NCI-H510A (cell line): ENCODE measurements at places on chromosomes 12 and 14.

- no peak for DNase-seq
These were observed 46.9 kb downstream of the PHLDA1 start for GRCh38 chr12:75984577-75985182.

DNA sequence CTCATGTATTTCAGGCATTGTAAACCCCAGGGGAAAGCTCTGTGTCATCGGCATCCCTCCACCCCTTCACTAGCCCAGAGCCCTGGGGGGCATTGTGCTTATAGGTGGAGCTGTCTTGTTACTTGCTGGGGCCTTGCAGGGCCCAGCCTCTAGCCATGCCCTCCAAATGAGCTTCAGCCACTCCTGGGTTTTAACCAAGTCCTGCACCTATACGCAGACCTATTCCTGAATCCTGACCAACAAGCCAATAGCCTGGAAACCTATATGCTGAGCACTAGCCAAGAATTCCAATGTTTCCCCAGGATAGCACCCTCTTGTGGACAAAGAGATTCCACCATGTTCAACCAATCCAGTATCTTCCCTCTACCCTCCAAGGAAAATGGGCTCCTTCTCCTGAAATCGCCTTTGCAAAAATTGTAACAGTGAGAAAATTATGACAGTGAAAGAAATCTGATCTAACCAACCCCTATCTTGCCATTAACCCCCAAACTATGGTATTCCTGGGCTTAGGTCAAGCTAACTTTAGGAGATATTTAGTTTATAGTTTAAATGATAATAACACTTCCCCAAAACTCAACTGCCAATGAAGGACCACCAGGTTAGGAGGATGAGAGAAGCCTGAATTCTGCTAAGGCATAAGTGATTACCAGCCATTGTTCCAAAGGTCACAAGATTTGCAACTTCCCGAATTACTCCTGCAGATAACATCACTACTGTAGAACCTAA, 55.5 kb downstream of the TTC7B start:
- no peak for DNase-seq

DNA sequence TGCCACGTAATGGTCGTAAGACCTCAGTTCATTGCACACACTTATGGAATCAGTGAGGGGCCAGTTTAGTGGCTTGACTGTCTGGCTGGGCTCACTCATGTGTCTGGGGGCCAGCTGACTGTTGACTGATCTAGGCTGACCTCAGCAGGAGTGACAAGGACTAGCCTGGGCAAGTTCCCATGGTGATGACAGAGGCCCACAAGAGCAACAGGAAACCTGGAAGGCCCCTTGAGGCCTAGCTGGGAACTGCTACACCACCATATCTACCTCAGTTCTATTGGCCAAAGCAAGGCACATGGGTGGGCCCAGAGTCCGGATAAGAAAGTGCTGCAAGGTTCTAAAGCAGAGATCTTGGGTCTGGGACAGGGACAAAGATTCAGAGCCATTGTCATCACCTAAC, 21.3 kb upstream of the RFLNA start:
- DNase-seq = peak; percentile 50

DNA sequence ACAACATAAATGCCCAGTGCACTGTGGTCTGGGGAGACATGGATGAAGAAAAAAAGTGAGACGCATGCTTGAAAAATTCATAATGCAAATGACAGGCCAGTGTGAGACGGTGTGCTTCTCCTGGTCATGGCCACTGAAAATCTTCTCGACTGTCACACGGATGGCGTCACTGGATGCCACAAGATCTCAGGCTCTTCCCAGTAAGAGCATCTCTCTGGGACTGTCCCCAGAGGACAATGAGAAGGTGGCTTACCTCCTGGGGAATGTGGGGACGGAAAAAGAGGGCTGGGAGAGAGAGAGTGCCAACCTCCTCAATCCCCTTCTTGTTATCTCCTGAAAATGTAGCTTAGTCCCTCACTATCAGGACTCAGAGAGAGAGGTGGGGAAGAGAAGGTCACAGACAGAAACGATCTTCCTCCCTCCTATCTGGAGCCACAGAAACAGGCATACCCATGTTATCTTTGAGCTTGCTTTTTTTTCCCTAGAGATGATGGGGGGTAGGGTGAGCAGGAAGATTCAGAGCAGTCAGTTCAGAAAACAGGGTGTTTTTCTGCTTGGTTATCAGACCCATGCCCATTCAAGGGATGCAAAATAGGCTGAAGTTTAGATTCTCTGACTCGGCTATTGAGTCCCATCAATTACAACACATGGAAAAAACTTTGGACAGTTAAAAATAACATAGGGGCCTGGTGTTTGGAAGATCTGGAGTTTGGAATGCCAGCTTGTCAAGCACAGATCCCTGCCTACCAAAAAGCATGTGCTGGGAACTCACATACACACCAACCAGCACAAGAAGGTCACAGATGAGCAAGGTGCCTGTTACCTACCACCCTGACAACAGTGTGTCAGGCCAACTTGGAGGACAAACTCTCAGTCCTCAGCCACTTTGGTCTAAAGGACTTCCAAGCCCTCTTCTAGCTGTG, 24.2 kb downstream of the DPF3 start:
- DNase-seq = no peak

- no peak for DNase-seq
These were observed 37.8 kb downstream of the TC2N start for GRCh38 chr14:91829511-91829910.

DNA sequence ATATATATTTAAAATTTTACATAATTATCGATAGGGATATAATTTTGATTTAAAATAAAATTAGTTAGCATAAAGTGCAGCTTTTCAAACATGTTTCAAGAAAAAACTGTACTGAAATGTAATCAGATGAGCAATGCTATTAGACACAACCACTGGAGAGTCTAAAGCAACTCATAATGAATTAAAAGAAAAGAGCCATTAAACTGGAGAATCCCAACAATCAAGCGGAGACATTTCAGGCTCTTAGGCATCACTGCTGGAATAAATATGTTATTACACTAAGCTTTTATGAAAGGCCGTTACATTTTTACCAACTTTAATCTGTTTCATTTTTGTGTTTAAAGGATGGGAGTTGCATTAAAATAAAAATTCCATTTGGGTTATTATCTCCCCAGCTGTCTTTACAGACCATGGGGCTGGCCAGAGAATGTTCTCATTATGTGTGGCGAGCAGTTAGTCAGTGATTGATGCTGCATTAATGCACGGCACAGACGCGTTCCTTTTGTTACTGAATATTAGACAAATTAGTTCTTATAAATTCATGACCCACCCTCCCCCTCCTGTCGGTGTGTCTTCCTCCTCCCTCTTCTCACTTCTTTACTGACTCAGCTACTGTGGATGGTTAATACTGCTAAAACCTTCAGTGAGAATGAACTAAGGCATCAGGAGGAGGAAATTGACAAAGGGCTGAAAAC, 156.8 kb downstream of the PDZRN4 start:
- no peak for DNase-seq

DNA sequence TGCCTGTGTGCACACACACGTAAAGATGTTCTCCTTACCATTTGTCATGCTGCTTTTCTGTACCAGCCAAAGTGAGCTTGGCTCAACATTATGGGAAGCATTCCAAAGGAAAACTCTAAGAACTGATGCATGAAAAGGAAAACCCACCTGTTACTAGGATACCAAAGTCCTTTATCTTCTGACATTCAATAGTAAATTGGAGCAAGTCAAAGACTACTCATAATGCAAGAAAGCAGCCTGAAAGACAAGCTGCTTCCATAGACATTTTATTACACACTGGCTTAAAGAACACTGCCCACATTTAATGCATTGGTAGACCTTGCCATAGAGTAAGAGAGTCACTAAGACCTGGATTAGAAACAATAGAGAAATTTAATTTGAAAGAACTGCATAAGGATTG, 159.0 kb downstream of the LRIG3 start:
- no peak for DNase-seq

DNA sequence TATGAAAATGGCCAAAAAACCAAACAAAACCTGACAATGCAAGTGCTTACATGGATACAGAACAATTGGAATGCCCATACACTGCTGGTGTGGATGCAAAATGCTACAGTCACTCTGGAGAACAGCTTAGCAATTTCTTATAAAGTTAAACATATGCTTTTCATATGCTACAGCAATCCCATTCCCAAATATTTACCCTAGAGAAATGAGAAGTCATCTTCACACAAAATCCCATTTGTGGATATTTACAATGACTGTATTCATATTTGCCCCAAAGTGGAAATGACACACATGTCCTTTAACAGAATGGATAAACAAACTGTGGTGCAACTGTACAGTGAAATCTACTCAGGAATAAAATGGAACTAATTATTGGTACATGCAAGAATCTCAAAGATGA, 20.4 kb downstream of the SAV1 start:
- no peak for DNase-seq

DNA sequence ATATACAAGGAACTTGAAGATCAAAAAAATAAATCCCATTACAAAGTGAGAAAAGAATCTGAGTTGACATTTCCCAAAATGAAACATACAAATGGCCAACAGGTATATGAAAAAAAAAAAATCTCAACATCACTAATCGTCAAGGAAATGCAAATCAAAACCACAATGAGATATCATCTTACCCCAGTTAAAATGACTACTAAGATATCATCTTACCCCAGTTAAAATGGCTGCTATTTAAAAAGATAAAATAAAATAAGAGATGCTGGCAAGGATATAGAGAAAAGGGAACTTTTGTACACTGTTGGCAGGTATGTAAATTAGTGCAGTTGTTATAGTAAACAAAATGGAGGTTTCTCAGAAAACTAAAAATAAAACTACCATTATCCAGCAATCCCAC, 44.4 kb downstream of the PLEKHG7 start:
- no peak for DNase-seq

DNA sequence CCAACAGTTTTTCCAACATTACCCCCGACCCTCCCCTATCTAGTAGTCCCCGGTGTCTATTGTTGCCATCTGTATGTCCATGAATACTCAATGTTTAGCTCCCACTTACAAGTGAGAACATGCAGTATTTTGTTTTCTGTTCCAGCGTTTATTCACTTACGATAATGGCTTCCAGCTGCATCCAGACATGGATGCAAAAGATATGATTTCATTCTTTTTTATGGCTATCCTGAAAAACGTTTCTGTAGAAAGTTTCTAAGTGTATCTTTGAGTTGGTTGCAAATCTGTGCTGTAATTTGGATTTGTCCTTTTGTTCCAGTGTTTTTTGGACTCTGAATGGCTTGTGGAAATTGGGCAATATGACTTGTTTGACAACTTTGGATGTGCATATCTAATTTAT, 11.7 kb downstream of the SP1 start:
- DNase-seq = no peak

DNA sequence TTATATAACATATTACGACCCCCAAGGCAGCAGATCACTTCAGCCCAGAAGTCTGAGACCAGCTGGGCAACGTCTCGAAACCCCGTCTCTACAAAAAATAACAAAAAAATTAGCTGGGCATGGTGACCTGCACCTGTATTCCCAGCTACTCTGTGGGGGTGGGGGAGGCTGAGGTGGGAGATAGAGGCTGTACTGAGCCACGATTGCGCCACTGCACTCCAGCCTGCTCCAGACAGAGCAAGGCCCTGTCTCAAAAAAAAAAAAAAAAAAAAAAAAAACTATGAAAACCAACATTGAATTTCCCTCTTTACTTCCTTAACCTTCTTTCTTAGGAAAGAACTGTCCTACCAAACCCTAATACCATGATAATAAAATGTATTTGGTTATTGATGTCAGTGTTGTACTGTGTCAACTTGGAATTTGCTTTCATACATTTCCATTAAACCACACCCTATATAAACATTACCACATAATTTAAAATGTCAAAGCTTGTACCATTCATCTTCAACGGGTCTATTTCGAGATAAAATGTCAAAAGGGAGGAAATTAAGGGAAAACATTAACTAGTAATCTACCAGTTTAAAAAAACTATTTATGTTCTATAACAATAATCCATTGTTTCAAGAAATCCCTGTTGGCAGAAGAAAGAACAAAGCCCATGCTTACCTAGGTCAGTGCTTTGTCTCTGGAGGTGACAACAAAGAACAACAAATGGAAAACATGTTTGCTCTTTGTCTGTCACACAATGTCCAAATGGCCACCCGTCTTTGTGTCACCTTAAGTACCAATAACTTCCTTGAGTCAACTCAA, 17.4 kb downstream of the GALNT4 start:
- no peak for DNase-seq

DNA sequence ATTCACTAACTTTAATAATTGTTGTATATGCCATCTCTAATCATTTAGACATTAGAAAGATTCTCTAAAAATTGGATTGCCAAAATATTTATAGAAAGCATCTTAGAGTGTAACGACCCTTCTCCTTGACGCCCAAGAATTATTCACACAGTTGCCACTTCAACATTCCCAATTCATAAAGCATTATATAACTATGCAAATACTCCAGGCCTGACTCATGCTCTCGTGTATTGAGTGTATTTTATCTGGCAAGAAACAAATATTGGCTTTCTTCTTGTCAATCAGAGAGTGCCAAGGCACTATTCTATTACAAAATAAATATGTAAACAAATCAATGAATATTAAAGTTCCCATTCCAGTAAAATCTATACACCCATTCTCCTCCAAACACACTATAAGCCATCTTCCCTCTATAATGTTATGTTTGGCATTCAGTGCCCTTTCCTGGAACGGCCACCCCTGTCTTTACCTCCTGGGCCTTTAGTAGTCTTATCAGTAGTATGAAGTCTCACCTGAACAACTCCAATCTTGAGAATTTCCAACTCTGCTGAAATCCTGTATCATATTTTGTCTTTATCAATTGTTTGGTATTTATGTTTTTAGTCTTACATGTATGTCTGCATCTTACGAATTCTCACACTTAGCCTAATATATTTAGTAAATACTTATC, 182.6 kb downstream of the PIK3C2G start:
- DNase-seq = no peak

- no peak for DNase-seq
These were observed 23.3 kb downstream of the GABARAPL1 start for GRCh38 chr12:10235761-10236631.

DNA sequence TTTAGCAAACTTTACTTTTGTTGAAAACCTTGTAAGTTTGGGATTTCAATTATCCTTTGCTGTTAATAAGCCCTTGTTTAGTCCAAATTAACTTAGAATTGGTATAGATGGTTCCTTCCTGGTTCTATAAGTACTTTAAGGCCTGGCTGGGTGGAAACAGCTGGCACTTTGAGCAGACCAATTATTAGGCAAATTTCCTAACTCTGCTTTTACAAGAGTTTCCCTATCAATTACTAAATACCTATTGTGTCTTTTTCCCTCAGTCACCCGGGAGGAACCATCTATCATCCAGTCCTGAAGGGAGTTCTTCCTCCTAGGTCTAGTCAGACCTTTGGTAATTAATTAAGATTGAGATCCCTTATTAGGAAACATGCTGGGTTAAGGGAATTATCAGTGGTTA, 138.0 kb downstream of the SLC38A6 start:
- DNase-seq = no peak

- no peak for DNase-seq
These were observed 62.5 kb upstream of the PYGL start for GRCh38 chr14:51006781-51007211.

- peak; percentile 82 for DNase-seq
These were observed 18.0 kb downstream of the TNFAIP2 start for GRCh38 chr14:103141117-103141796.

GRCh38 chr14:69879175-69880043, at the start of gene SMOC1:
SMOC1 (plus strand) TSS chr14:69879416; CDS start chr14:69879679, 263 bp downstream.
- DNase-seq = peak; percentile 73

GRCh38 chr12:125919856-125920470, 854.7 kb downstream of the AACS start:
- DNase-seq = no peak
